Adipocyte (in vitro differentiated cells): ENCODE measurements at places on chromosomes 11 and 22.

DNA sequence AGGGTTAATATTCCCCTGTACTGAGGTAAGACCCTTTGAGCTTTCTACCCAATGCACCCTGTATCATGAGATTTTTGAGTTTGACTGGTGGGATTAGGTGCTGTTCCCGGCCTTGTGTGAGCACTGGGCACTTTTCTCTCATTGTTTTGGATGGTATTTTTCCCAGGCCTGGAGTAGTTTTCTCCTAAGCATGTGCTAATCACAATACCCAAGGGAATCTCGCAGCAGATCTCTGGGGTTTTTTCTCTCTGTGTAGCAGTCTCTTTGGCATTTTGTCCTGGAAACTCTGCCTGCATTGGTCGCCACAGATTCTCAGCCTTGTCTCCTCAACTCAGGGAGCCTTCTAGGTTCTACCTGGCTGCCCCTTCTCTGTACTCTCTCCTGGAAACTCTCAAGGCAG is 19.9 kb downstream of the IGHMBP2 start:
- DNase-seq: no peak

DNA sequence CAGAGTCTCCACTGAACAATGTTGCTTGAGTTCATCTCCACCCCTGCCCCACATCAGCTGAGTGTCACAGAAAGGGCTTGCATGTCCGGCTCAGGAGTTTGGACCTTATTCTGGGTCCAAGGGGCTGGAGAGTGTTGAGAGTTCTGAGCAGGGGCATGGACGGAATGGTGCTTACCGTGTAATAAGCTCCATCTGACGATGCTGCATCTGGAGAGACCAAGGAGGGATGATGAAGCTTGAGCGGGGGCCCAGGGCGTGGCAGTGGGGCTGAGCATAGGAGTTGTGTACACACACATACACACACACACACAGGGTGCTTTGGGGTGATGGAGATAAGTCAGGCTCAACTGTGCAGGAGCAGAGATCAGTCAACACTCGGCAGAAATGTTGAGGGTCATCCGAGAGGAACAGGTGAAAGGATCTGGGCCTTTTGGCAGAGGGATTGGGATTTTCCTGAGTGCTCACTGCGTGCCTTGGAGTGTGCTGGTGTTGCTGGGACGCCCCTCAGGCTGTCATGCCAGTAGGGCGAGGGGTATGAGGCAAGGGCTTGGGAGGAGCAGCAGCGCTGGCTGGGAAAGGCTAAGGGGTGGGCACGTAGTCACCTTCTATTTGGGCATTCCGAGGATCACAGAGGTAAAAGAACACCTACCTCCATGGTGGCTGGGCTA is 2.3 kb downstream of the USP35 start:
- no peak for DNase-seq

DNA sequence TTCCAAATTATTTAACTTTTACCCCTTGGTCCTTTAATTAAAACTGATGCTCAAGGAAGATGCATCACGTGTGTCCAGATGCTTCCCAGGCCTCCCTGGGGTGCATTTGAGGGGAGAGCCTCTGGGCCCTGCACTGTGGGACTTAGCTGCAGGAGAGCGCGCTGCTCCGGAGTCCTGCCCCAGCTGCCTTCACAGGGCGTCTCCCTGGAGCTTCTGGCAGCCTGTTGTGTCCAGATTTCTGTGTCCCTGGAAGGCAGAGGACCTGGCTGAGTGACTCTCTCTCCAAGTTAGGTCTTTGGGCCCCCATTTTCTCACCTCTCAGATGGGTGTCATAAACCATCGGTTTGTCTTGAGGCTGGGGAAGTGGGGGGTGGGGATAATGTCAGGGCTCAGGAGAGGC is 3.0 kb downstream of the ARHGAP8 start:
- no peak for DNase-seq

- DNase-seq: peak; percentile 96
Observed at GRCh38 chr11:134120143-134120850, 51.4 kb downstream of the JAM3 start.

GRCh38 chr22:41779929-41780505 is 20.5 kb upstream of the CCDC134 start:
- no peak for DNase-seq

DNA sequence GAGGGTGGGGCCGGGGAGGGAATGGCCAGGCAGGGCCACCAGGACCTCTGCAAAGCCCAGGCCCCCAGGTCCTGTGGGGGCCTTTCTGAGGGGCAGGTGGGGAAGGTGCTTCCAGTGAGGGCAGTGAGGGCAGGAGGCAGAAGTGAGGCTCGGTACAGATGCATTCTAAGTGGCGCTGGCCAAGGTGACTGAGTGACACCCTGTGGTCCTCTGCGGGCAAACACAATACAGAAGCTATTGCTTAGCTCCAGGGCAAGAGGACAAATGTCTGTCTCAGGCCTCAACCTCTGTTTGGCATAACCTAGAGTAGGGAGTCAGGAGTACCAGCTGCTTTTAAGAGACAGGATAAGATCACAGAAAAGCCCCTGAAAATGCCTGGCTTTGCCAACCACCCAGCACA is 31.3 kb downstream of the B3GAT1 start:
- DNase-seq: no peak

DNA sequence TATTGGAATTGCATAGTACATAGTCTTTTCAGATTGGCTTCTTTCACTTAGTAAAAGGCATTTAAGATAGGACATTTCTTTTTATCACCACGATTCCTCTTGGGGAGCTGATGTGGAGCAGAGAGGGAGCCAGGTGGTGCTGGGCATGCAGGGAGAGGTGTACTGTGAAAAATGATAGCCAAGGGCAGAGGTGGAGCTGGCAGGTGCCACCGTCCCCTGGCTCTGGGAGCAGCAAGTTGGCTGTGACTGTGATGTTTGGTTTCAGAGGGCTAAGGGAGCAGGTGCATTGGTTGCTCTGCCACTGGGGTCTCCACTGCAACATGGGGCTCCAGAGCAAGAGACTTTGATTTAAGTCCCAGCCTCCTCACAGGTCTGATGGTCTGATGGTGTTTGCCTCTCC is 16.5 kb downstream of the SGSM1 start:
- no peak for DNase-seq

- DNase-seq: no peak
Observed at GRCh38 chr22:39598017-39598965, 27.7 kb downstream of the CACNA1I start.

DNA sequence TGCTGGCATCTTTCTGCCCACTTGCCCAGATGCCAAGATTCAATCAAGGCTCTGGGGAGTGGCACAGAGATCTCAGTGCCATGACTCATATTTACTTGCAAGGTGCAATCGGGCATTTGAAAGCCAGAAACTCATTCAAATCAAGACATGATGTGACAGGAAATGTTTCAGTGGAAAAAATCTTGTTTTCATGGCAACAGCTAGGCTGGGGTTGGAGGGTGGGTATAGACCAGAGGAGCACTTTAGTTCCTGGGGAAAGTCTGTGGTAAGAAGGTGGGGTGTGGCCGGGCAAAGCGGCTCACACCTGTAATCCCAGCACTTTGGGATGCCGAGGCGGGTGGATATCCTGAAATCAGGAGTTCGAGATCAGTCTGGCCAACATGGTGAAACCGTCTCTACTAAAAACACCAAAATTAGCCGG is 1.2 kb downstream of the MAJIN start:
- no peak for DNase-seq

DNA sequence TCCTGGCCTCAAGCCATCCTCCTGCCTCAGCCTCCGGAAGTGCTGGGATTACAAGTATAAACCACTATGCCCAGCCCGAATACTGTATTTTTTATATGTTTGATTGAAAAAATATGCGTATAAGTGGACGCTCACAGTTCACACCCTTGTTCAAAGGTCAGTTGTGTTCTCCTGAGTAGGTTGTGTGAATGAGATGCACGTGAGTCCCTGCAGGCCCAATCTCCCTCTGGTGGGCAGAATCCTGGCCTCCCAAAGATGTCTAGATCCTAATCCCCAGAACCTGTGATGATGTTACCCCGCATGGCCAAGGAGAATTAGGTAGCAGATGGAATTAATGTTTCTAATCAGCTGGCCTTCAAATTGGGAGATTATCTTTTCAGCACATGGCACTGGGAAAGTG is 41.9 kb downstream of the CTTN start:
- no peak for DNase-seq

DNA sequence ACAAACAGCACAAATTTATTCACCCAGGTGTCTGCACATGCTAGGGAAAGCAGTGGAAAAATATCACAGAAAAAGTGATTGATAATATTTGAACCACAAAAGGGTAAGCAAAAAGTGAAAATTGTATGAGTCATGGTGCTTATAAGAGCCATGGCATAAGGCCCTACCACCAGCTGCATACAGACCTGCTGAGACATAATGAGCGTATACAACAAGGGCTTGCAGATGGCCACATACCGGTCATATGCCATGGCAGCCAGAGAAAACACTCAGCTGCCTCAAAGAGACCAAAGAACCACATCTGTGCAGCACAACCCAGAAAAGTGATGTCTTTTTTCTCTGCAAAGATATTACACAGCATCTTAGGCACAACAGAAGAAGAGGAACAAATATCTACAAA is 71.4 kb upstream of the OR9G4 start:
- no peak for DNase-seq

DNA sequence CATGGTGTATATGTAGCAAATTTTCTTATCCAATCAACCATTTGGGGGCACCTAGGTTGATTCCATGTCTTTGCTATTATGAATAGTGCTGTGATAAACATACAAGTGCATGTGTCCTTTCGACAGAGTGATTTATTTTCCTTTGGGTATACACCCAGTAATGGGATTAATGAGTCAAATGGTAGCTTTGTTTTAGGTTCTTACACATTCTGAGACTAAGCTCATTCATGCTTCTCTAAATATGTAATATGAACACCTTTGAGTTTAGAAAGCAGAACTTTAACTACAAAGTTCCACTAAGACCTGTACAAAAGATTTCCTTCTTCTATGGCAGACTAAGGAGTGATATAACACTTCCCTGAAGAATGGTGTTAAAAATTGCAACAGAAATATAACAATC is 627.0 kb downstream of the KCNA4 start:
- DNase-seq: no peak

- DNase-seq: peak; percentile 10
Observed at GRCh38 chr11:61007383-61007955, 36.0 kb downstream of the CD6 start.

DNA sequence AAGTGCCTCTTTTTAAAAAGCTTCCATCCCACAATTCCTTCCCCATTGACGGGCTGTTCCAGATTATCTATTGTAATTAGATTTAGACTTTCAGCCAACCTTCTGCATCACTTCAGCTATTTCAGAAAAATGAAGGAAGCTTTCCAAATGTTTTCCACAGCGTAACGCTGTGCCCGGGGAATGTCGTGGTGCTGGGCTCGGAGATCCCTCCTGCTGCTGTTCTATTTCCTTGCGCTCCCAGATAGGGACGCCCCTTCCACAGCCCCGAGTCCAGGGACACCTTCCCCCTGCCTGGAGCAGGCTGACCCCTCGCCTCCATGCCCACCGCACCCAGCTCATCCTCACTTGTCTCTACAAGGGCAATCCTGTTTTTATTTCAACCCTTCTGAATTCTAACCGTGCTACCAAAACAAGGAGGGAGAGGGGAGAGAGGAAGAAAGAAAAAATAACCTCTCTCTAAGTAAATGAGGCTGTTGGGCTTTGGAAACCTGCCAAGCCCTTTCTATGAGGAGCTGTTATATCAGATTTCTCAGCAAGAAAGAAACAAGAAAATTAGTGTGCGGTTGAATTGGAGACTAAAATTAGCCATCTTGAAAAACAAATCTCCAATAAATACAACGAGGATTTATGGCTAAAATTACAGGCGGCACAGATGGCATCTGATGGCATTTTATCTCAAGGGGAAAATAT is 366.9 kb downstream of the BRD1 start:
- DNase-seq: no peak

DNA sequence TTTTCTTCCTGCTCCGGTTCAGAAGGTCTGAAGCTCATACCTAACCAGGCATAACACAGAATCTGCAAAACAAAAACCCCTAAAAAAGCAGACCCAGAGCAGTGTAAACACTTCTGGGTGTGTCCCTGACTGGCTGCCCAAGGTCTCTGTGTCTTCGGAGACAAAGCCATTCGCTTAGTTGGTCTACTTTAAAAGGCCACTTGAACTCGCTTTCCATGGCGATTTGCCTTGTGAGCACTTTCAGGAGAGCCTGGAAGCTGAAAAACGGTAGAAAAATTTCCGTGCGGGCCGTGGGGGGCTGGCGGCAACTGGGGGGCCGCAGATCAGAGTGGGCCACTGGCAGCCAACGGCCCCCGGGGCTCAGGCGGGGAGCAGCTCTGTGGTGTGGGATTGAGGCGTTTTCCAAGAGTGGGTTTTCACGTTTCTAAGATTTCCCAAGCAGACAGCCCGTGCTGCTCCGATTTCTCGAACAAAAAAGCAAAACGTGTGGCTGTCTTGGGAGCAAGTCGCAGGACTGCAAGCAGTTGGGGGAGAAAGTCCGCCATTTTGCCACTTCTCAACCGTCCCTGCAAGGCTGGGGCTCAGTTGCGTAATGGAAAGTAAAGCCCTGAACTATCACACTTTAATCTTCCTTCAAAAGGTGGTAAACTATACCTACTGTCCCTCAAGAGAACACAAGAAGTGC is 661 bp upstream of the MALAT1 start:
- peak; percentile 80 for DNase-seq

DNA sequence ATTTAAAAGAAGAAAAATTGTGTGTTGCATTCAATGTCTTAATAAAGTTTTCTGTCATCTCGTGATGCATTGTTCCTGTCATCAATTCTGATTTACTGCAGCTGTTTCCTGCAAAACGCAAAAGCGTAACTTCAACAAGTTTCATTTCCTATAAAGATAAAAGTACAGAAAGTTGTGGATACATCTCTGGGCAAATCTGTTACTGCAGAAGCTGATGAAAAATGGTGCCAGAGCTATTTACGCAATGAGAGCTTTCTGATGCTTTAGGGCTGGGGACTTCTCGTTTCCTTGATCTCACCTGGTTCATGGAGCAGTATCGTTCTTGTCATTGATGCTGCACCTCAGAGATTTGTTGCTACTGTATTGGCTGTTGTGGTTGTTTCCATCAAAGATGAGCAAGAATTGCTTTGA is 15.5 kb upstream of the MS4A12 start:
- no peak for DNase-seq

- DNase-seq: no peak
Observed at GRCh38 chr11:133238495-133238894, 293.8 kb downstream of the OPCML start.

DNA sequence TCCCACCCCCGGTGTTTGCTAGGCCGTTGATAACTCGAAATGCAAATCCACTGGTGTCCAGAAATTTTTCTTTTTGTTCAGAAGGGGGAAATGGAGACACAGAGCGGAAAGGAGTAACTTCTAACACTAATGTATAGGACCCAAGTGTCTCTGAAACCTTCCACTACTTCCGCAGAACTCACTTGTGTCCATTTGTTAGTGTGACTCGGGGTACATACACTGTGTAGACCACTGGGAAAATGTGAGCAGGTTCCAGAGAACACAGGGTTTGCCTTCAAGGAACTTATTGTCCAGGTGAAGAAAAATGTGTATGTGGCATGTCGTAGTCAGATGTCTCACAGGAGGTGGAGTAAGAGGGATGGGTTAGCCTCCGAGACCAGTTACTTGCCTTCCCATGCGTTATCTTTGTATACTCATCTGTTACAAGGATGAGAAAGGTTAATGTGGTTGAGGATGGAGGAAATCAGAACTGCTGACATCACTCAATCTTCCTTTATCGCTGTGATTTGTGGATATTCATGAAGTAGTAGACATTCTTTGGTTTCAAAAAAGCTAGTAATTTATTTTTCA is 857 bp downstream of the ARCN1 start:
- peak; percentile 58 for DNase-seq
